ENCODE measurements at places on chromosomes 7 and 10.

GRCh38 chr7:17902599-17902998, 37.7 kb downstream of the SNX13 start:
- no peak for DNase-seq

GRCh38 chr7:43302211-43302711, 189.8 kb downstream of the HECW1 start:
- no peak for DNase-seq

DNA sequence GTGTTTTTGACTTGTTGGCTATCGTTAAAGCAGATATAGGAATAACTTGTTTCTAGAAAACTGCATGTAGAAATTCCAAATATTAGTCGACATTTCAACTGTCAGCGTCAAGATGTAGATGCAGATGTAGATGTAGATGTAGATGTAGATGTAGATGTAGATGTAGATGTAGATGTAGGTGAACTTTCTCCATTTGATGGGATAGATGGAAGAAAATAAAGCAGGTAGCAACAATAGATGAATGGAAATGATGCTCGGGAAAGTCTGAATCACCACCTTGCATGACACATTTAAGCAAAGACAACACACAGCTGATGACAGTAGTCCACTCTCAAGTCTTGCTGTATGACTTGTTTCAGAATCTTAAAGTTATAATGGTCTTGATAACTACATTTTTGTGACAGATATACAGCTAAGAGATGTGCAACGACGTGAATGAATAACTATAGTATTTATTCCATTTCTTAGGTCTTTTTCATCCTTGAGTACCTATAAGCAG, 53.5 kb downstream of the SND1 start:
- DNase-seq: no peak

DNA sequence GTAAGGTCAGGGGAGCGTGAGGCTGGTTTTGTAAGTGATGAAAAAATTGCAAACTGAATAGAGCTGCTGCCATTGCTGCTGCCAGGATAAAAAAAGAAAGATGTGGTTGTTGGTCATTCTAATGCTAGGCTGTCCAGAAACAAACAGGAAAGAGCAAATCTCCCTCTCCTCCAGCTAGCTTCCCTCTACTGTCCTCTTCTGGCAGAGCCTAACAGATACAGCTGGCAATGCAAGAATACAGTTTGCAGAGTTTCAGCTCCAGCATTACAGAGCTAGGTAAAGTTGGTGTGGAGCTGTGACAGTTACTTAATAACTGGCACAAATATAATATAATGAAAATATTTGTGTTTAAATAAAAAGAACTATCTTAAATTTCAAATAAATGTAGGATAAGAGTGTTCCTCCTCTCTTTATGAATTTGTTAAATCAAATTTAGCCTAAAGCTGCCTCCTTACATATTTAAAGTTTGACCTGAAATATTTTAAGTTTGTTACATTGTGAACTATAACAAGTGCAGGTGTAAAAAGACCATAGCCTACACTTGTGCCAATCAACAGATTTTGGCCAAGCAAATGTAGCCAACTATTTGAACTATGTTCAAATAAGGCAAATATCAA, 407.7 kb downstream of the SH2D4B start:
- no peak for DNase-seq

DNA sequence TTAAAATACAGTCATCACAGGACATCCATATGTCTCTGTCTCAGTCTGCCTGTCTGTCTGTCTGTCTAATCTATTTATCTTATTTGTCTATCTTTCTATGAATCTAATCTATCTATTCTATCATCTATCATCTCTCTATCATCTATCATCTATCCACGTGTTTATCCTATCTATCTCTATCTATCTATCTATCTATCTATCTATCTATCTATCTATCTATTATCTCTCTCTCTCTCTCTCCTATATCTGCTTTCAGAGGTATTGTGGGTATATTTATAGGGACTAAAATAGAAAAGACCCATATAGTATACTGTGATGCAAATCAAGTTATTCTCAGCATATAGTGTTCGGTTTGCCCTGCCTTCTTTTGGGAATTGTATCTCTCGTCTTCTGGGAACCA, 167.5 kb downstream of the VPS50 start:
- no peak for DNase-seq

DNA sequence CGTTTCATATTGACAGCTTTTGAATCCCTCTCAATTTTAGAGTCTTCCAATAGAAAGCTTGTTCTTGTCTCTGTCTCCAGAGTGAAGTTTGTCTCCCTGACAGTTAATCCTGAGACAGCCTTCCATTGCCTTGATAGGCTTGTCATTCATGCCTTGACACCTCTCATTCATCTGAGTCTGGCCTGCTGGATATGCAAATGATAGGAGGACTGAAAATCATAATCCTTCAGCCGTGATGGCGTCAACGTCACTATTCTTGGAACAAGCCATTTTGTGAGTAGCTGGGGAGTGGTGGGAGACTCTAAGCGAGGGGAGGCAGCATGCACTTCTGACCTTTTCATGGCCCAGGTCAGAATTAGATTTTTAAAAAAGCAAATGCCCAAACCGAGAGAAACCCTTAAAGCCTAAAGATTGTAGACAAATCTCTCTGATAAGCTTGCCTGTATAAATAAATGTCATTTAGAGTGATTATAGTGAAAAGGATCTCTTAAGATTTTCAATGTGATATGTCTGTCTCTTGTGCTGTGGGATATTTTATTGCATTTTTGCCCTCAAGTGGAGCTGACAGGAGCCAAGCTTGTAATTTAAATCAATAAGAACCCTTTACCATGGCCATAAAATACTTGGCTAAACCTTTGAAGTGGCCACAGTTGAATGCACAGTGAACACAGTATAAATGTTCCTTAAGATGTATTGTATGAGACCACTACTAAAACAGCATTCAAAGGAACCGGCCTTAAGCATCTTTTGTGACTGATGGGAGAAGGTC, 148.8 kb downstream of the SNX10 start:
- DNase-seq: no peak
